ENCODE measurements at places on chromosomes 4 and X.

DNA sequence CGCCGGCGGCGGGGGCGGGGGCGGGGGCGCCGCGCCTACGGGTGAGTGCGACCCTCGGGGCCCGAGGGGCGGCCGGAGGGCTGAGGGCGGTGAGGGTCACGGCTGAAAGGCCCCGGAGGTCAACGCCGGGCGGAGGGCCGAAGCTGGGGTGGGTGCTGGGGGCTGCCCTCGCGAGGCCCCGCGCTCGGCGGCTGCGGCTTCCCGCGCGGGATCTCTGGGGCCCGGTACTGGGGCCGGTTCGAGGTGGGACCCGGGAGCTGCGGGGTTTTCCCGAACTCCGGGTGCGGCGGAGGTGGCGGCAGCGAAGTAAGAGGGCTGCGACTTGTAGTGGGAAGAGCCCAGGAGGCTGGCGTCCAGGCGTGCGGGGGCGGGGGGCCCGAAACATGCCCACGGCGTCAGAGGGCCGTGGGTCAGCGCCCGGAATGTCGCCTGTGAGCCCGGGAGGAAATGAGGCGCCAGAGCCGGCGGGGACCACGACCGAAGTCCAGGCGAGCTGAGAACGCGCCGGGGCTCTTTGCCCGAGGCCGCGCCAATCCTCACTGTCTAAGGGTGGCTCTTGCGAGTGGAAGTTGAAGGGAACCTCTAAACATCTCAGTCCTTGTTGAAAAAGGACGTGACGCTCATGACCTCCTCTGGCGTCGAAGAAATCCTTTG, 407 bp downstream of the IL13RA1 start:
- DNase-seq: no peak

DNA sequence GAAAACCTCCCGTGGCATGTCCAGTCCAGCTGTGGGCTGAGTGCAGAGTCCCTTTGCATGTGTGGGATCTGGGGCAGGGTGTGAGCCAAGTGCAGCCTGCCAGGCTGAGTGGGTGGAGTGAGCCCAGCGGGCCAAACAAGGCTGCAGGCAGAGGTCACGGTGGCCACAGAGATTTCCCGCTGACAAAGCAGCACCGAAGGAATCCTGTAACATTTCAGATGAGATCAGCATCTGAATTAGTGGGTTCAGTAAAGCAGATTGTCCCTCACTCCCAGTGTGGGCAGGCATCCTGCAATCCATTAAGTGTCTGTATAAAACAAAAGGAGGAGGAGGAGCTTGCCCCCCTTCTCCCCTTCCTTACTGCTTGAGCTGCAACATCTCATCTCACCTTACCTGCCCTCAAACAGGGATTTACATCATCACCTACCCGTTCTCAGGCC, 324.4 kb downstream of the FAT4 start:
- DNase-seq: peak; percentile 59

GRCh38 chrX:132677233-132677716, 188.4 kb upstream of the MBNL3 start:
- DNase-seq: no peak

- DNase-seq: no peak
Observed at GRCh38 chrX:40581336-40581920, 658 bp downstream of the ATP6AP2 start.

DNA sequence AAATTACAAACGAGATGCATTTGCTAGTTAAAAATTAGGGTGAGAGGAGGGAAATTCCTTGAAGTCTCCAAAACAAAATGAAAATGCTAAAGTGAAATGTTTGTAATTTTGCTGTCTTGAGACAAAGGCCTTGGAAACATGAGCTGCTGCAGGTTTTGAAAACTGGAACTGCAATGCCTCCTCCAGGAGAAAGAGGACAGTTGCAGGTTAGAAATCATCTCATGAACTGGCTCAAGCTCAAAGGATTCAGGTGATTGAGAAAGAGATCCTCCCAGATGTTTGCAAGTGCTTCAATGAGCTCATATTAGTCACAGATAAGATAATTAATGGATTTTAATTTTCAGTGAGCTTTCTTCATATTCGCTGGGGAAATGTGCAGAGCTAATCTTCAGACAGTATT, 32.4 kb downstream of the SMPX start:
- peak; percentile 56 for DNase-seq

DNA sequence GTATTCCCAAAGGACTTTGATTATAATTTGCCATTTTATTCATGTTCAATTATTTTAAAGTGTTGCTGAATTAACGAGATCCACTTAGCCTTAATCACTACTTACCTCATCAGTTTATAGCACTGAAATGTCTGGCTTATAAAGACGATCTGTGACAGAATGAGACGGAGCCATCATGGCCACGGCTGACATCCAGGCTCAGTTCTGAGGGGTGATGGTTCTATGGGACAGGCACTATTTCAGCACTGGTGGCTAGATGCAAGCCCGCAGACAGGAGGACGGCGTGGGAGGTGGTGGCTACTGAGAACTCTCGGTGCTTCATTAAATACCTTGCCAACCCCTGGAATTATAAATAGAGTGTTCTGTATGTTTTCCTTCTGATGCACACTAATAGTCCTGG, 1084.2 kb upstream of the TENM3 start:
- DNase-seq: no peak

- no peak for DNase-seq
Observed at GRCh38 chrX:9316096-9316495, 148.8 kb upstream of the TBL1X start.

DNA sequence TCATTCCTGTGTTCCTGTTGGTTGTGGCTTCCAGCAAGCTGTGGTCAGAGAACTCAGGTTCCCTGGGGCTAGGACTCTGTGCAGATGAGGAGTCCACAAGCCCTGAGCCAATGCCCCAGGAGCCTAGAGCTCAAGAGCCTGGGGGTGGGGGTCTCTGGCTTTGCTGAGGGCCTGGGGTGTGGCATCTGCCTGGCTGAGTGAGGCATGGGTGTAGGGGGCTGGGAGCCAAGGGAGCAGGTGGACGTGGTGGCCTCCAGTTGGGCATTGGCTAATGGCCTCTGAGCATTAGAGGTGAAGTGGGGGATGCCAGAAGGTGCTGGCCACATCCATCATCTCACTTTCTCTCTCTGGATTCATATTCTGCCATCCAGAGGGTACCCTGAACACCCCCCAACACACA, 5.3 kb upstream of the MAMLD1 start:
- no peak for DNase-seq

- peak; percentile 23 for DNase-seq
Observed at GRCh38 chr4:41749631-41750039, 1.1 kb upstream of the PHOX2B start.

- no peak for DNase-seq
Observed at GRCh38 chr4:97653701-97654100, 489.6 kb downstream of the STPG2 start.

GRCh38 chrX:40087425-40088298, 10.1 kb downstream of the BCOR start:
- DNase-seq: peak; percentile 50

GRCh38 chrX:107850422-107850765, 24.7 kb downstream of the MID2 start:
- DNase-seq: no peak

DNA sequence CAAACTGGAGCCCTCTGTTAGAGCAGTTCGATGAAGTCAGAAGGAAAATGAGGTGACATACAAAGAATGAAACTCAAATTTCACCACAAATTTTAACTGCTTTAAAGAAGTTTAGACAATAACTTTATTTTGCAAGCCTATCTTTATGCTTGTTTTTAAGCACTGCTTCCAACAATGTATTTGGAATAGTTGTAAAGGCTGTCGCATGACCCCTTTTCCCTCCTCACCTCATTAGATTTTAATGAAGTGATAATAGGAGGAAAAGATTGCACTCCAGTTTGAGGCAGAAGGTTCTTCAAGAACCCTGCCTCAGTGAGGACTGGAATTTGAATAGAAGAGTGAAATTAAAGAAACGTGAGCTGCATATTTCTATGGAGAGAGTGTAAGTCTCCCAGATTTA, 386.1 kb upstream of the NR3C2 start:
- DNase-seq: no peak

GRCh38 chr4:132642016-132642817, 506.9 kb upstream of the PCDH10 start:
- peak; percentile 54 for DNase-seq

Data from H7 (cell line).